Gastrocnemius medialis (tissue), 4 donors: ENCODE measurements at places on chromosomes 7 and 10.

- no peak for DNase-seq
Measured at GRCh38 chr7:54813398-54813797, 54.4 kb upstream of the SEC61G start.

GRCh38 chr7:2651336-2651735, 19.6 kb downstream of the TTYH3 start:
- no peak for DNase-seq

DNA sequence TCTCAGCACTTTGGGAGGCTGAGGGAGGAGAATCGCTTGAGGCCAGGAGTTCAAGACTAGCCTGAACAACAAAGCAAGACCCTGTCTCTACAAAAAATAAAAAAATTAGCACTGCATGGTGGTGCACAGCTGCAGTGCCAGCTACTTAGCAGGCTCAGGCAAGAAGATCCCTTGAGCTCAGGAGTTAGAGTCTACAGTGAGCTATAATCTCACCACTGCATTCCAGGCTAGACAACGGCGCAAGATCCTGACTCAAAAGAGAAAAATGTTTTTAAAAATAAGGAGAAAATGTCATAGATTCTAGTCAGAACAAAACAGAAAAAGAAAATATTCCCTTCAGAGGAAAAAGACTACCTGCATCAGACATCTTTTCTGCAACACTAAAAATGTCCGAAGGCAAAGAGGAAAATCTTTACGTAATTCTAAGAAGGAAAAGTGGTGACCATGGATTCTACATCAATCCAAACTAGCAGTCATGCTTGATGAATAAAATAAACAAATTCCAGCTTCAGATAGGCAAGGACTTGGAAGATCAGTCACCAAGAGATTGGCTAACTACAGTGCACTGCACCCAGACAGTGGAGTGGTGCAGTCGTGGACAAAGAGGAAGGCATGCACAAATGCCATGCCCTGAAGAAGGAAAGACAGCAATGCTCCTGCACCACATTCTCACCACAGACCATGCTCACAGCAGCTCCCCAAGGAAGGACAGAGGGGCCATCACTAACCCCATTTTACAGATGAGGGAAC, 54.3 kb downstream of the ERCC6 start:
- DNase-seq = no peak

GRCh38 chr10:33332183-33333065, 2.0 kb downstream of the NRP1 start:
- DNase-seq = no peak

DNA sequence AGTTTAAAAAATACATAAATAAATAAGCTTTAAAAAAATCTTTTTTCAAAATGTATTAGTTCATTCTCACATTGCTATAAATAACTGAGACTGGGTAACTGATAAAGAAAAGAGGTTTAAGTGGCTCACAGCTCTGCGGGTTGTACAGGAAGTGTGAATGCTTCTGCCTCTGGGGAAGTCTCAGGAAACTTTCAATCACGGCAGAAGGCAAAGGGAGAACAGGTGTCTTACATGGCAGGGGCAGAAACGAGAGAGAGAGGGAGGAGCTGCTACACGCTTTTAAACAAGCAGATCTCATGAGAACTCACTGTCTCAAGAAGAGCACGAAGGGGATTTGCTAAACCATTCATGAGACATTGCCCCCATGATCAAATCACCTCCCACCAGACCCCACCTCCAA, 114.6 kb downstream of the DNAJC1 start:
- no peak for DNase-seq

DNA sequence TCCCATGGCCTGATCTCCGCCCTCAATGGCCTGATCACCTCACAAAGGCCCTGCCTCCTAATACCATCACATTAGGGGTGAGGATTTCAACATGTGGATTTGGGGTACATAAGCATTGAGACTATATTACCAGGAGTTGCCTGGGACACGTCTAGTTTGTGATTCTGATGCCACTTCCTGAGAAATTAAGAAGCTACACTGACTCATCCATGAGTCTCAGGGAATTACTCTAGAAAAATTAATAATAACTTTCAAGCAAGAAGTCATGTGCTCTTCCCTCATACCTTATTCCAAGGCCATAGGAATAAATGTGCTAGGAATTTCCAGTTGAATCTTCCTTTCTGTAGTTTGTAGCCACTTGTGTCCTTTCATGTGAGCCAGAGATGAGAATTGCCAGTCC, 519.3 kb upstream of the MKI67 start:
- DNase-seq = no peak

DNA sequence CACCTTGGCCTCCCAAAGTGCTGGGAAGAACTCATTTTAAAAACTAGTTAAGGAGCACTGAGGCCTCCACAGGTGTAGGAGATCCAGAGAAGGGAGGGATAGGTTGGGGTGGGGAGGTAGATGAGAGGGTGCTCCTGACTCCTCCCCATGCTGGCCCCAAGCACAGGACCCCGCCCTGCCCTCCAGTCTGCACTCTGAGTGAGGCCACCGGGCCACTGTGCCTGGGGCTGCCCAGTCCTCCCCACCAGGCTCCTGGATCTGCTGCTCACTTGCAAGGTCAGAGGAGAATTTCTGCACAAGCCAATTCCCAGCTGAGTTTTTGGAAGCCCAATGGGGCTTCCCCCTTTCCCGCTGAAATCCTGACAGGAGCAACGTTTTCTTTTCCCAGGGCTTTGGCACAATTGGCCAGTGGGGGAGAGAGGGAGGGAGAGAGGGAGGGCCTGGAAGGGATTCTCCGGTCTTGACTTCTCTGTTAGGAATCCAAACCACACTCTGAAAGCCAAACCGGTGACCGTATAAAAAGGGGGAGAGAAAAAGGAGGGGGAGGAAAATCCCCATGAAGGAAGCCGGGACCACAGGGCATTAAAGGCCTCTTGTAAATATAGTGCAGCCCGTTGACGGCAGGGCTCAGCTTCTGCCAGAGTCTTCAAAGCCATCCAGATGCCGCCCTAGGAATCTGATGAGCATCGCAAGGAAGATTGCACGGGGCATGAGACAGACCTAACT, 116.2 kb downstream of the SH3PXD2A start:
- no peak for DNase-seq

DNA sequence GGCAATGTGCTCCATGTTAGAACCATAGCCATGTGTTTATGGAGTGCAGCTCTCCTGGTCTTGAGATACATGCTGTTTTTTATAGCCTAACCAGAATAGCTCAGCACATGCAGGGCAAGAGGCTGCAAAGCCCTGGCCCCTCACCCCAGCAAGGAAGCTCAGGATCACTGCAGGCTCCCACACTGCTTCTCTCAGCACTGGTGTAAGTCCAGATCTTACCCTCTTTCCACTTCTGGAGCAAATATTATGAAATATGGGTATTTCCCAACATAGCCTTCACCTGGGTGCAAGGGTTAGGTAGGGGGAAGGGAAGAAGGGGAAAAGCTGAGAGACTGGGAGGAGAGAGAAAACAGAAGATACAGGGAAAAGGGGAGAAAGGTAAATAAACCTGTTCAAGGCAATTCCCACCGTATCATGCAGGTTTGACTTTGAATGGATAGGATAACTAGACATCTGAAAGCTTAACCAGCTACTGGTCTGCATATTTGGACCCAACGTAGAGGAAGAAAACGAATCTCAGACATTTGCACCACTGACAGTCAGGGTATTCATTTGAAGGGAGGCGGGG, 19.7 kb downstream of the SKIDA1 start:
- DNase-seq = no peak

DNA sequence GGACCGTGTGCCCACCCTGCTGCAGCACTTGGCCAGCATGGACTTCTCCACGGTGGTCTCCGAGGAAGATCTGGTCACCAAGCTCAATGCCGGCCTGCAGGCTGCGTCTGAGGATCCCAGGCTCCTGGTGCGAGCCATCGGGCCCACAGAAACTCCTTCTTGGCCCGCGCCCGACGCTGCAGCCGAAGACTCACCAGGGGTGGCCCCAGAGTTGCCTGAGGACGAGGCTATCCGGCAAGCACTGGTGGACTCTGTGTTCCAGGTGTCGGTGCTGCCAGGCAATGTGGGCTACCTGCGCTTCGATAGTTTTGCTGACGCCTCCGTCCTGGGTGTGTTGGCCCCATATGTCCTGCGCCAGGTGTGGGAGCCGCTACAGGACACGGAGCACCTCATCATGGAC, 1.4 kb downstream of the RBP3 start:
- DNase-seq = no peak

DNA sequence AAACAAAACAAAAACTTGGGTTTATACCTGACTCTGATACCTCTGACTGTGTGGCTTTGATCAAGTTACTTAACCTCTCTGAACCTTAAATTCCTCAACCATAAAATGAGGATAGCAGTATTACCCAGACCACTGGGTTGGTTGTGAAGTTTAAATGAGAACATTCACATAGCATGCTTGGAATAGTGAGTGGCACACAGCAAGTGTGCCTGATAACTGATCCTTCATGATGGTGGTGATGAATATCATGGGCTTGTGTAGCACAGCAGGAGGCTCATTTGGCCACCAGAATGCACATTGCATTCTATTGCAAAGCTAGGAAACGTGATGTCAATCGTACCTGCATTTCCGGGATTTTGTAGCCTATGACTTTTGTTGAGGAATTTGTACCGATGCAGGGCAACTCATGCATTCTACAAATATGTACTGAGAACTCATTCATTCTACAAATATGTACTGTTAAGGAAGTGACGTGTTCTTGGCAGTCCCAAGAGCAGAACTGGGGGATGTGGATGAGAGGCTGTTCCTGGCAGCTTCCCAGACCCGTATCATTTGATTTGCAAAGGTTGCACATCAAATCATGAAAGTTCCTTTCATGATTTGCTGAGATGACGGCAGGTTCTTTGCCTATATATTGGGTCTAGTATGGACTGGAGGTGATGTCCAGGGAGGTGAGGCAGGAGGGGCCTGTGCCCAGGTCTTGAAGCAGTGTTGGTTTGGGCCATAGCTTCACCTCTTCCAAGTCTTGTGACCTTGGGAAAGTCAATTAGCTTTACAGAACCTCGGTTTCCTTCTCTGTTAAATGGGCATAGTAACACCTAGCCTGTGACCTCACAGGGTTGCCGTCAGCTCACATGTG, 94.6 kb upstream of the SMNDC1 start:
- no peak for DNase-seq

DNA sequence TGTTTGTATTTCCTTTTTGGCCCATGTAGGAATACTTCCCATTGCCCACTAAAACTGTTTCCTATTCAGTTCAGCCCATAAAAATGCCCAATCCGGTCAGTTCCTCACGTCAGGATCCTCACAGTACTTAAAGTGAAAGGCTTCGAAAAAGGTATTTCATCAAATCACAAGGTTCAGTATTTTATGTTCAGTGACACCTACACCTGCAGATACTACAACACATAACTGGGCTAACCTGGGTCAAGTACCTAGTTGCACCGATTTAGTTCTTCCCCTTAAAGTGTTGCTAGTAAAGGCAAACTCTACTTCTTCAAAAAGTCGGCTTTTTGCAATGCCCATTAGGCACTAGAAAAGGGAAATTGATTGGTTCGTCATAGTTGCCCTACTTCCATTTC, 1.1 kb downstream of the SNX13 start:
- DNase-seq = no peak

DNA sequence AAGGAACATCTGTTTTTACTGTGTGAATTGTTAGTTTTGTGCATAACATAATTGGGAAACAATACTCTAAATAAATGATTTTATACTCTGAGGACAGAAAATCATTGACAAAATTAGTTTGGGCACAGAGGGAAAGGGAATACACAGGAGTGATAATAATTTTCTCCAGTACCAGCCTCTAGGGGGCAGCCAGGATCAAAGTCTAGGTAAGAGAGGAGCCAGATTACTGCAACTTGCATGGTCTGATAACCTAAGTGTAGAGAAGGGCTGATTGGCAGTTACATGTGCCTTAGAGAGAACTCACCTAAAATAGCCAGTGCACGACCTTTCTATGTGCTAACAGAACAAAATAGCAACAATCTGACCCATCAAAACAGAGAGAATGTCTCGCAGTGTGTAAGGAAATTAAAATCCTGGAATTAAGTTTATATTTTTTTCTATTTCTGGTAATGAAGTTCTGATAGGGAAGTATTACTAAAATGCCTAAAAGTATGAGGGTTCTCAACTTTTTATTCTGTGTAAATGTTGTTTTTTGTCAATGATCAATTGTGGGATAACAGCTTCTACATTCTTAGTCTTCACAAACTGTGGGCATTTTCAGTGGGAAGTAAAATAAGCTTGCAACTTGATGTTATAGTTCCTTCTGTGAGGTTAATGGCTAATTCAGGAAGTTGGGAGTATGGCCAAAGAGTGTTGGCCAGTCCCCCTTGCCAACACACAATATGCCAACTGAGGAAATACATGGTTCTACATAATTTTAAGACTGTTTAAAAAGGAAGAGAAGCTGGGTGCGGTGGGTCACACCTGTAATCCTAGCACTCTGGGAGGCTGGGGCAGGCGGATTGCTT, 66.4 kb downstream of the EXOC6 start:
- peak; percentile 30 for DNase-seq

- no peak for DNase-seq
Measured at GRCh38 chr7:45203936-45204445, 46.4 kb downstream of the RAMP3 start.

- no peak for DNase-seq
Measured at GRCh38 chr7:88140947-88141346, 78.9 kb downstream of the SRI start.
